ENCODE measurements at places on chromosomes 16 and 17.
A peak's percentile ranks its signal among the peaks of the same experiment; 100 is the strongest.

DNA sequence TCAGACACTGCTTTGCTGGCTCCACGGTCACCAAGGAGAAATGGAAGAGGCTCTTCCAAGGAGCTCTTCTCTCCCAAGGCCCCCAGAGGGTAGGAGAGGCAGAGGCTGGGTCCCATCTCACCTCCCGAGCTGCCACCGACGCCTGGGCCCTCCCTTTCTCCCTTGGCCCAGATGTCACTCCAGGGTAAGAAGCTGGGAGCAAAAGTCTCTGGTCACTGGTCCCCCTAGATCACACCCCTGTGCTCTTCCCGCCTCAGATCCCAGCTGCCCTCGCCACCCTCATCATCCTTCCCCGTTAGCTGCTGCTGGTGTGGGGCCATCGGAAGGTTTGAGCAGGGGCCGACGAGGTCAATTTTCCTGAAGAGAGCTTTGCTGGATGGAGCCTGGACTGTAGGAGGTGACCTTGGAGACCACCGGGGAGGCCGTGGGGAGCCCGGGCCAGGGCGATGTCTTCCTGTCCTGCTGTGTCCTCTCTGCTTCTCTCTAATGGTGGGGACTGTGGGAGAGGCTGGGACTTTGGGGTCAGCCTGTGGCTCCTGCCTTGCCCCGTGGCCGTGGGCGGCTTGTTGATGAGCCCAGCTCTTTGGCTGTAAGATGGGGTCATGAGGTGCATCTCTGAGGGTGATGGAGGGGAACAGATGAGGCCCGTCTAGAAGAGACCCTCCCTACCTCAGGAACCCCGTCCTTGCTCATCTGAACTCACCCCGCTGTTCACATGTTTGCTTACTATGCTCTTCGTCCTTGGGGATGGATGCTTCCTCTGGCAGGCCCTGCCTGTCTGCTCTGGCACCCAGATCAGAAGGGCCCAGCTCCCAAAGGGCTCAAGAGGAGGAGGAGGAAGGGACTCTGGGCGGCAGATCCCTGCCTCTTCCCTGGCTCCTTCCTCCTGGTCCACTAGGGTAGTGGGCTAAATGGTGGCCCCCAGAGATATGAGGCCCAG is 11.4 kb upstream of the RHBDF2 start:
- DNase-seq = no peak

GRCh38 chr17:36742267-36743000 is 141.1 kb downstream of the MRM1 start:
- DNase-seq = no peak

DNA sequence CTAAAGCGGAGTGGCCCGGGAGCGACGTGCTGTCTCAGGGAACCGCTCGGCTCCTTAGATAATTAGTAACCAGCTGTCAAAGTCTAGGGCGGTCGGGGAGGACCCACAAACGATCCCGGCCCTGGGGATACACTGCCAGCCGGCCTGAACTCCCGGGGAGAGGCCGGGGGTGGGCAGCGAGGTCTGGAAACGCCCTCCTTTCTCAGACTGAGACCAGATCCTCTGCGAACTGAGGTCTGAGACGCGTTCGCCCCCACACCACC is 1.3 kb downstream of the HNF1B start:
- no peak for DNase-seq

GRCh38 chr17:57972151-57972550 is 15.9 kb downstream of the VEZF1 start:
- DNase-seq = no peak

GRCh38 chr16:86088816-86089215 is 189.9 kb downstream of the IRF8 start:
- no peak for DNase-seq

DNA sequence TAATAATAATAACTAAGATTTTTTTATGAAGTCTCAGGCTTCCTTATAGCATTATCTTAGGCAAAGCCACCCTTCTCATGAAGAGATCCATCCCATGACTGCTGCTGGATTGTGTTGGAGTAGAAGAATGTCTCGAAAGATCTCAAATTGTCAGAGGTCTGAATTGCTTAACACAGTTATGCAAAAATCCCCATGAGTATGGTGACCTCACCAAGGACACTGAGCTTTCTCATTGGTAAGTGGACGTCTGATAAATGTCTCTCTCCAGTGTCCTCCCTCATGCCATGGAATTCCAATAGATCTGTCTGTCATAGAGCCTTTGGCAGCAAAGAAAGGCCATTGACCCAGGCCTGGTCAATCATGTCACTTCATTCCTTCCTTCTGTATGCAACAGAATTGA is 264.5 kb downstream of the CDH11 start:
- DNase-seq = no peak

GRCh38 chr16:72094266-72094610 is 591 bp downstream of the DHX38 start:
- DNase-seq = no peak

DNA sequence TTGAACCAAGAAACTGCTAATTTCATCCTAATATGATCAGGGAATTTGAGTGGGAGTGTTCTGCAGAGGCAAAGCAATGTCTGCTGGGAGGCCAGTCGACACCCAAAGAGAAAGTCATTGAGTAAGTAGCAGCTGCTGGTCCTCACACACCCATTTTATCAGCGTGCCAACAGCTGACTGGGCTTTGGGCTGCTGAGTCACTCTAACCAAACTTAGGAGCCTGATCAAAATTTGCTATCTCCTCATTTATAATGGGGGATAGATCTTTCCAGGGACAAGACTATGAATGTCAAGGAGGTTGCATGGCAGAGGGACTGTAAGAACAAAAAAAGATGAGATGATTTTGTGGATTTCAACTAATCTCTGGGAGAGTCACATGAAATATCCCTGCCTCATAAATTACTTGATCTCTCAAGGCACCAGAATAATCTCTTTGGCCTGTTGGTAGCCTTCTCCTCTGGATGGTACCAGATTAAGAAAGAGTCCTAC is 32.9 kb downstream of the CPSF4L start:
- no peak for DNase-seq

DNA sequence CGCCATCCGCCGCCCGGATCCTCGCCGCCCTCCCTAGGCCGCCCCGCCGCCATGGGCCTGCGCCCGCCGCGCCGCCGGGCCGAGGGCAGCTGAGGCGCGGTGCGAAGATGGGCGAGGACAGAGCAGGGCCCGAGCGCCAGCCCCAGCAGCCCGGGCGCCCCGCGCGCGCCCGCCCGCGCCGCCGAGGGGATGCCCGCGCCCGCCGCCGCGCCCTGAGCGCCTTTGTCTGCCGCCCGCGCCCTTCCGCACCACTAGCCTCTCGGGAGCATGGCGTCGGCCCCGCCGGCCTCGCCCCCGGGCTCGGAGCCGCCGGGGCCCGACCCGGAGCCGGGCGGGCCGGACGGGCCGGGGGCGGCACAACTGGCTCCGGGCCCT is 278 bp downstream of the RAB11FIP3 start:
- DNase-seq = no peak

DNA sequence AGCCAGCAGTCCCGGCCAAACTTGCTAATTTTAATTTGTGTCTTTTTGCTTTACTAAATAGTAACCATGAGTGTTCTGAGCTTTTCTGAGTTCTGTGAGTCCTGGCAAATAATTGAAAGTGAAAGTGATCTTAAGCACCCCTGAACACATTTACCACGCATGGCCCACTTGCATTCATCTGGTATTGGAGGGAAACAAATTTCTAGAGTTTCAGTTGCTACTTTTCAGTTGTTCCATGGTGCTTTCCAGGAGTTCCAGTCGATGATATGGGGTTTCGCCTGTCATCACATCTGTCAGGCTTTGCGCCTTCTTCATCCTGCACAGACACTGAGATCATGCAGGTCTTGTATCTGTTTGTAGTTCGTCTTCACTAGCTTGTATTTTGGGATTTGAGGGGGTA is 44.1 kb downstream of the CRLF3 start:
- no peak for DNase-seq

- DNase-seq = no peak
Observed at GRCh38 chr16:57245472-57246113, 534 bp downstream of the ARL2BP start.

GRCh38 chr17:15121426-15121825 is 143.7 kb downstream of the PMP22 start:
- DNase-seq = no peak

- no peak for DNase-seq
Observed at GRCh38 chr16:84563786-84564420, 54.0 kb downstream of the COTL1 start.

DNA sequence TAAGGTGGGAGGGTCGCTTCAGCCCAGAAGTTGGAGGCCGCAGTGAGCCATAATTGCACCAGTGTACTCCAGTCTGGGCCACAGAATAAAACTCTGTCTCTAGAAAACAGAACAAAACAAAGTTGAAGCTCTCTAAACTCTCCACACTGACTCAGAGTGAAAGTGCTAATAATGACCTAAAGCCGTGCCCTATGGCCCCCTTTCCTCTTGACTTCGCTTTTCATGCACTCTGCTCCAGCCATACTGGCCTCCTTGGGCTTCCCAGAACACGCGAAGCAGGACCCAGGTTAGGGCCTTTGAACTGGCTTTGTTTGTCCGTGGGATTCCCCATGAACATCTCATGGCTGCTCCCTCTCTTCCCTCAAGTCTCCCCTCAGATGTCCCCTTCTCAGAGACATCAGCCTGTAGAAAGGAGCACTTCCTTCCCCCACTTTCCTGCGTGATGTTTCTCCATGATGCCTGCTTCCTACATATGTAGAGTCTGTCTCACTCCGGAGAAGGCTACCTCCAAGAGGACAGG is 18.6 kb upstream of the SPN start:
- no peak for DNase-seq

DNA sequence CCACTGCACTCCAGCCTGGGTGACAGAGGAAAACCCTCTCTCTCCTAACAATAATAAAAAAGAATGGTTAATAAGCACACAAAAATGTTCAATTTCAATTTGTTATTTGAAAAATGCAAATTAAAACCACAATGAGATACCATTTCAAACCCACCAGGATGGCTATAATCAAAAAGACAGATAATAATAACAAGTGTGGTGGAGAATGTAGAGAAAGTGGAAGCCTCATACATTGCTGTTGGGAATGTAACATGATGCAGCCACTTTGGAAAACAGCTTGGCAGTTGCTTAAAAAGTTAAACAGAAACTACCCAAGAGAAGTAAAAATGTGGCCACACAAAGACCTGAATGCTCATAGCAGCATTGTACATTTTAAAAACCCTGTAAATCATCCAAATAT is 51.8 kb upstream of the MAP3K14 start:
- DNase-seq = no peak

GRCh38 chr17:68733241-68734176 is 132.3 kb upstream of the FAM20A start:
- no peak for DNase-seq

GRCh38 chr17:40190197-40191021 is 13.1 kb downstream of the RAPGEFL1 start:
- peak; percentile 57 for DNase-seq

- no peak for DNase-seq
Observed at GRCh38 chr17:8707332-8708024, 37.2 kb downstream of the CCDC42 start.

DNA sequence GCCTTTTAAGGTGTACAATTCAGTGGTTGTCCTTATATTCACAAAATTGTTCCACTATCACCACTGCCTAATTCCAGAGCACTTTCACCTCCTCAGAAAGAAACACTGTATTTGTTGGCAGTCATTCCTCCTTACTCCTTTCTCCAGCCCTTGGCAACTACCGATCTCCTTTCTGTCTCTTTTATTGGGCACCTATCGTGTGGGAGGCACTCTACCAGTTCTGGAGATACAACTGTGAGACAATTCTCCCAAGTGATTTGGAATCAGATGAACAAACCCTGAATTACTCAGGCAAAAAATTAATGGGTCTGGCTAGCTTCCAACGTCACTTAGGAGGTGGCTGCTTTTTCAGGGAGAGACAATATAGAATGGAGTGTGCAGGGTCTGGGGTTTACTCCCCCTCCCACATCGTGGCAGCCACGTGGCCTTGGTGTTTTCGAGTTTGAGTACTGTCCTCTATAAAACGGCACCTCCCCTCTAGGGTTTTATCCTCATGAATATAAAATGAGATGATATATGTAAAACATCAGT is 63.9 kb downstream of the SHISA9 start:
- no peak for DNase-seq

- DNase-seq = no peak
Observed at GRCh38 chr17:41620583-41621434, 3.6 kb downstream of the KRT17 start.

- DNase-seq = peak; percentile 31
Observed at GRCh38 chr17:5097101-5097834, 14.4 kb downstream of the ZNF232 start.

GRCh38 chr16:9119795-9120194 is 28.4 kb downstream of the HAPSTR1 start:
- DNase-seq = no peak

- DNase-seq = no peak
Observed at GRCh38 chr17:47701608-47702007, 7.6 kb downstream of the TBKBP1 start.

- no peak for DNase-seq
Observed at GRCh38 chr17:63082952-63083351, 116.9 kb downstream of the TANC2 start.

DNA sequence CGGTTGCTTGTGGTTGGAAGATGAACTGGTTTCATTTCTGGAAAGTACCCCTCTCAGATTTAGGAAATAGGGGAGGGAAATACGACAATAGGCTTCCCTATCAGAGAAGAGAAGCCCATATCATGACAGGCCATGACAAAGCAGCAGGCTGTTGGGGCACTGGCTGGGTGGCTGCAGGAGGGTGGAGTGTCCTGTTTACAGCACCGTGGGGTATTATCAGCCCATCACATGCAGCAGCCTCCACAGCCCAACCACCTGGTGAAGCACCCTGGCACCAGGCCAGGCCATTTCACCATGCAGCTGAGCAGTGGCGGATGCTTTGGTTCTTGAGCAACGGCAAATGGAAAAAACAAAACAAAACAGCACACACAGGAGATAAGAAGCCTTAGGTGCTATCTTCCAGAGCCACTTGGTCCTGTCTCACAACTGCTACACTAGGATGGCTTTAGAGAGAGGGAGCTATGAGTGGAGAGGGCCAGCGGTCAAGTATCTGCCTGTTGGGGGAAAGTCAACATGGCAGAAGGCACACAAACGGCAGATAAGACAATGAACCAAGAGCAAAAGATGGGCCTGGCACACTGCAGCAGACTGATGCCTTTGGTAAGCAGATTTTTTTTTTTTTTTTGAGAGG is 24.2 kb downstream of the FAM117A start:
- DNase-seq = no peak

- DNase-seq = no peak
Observed at GRCh38 chr16:4362476-4363135, 9.0 kb upstream of the VASN start.

DNA sequence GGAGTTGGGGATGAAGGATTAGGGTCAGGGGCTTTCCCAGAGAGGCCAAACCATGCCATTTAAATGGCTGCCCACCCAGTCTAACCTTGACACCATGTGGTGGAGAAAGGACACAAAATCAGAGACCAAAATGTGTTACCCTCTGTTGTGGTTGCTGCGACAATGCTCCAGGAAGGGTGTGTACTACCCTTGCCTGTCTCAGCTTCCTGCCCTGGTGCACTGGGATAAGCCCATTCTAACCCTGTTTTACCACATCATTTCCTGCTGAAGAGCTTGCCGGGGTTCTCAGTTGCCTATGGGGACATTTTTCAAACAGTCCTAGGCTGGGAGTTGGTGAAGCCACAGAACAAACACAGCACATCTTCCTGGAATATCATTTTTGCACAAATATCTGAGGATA is 4.9 kb downstream of the OR4D1 start:
- DNase-seq = no peak

GRCh38 chr17:42287977-42288802 is at the start of gene STAT5A:
TSS of gene STAT5A (plus strand) at chr17:42288498. CDS start at chr17:42289412, 914 bp downstream.
- no peak for DNase-seq
